Esophagus mucosa (tissue), 1 donor: ENCODE measurements at places on chromosomes 7 and 10.
A peak's percentile ranks its signal among the peaks of the same experiment; 100 is the strongest.

- ATAC-seq, result no peak
These were observed 172.6 kb downstream of the LRRTM3 start for GRCh38 chr10:67098461-67098860.

- peak; percentile 45 for ATAC-seq
These were observed 262.2 kb downstream of the ZMYND11 start for GRCh38 chr10:397321-398068.

DNA sequence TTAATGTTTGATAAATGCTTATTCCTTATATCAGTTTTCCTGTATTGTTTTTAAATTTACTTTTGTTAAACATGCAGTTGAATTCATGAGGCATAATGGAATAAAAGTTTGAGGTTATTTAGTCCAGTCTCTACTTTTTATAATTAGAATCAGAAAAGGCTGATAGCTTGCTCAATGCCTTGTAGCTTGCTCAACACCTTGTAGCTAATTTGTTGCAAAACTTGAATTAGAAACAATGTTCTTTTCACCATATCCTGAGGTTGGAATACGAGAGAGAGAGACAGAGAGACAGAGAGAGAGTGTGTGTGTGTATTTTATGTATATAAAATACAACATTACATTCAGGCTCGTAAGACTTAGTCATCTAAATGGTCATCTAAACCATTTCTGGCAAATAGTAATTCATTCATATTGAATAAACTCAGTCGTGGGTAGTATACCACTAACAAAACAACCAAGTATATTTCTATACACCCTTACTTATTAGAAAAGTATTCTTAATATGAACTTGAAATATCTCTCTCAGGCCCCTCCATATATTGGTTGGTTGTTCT lies 243.5 kb downstream of the ADK start:
- ATAC-seq, result no peak

- ATAC-seq, result no peak
These were observed 211.1 kb downstream of the HDAC9 start for GRCh38 chr7:18706670-18707069.

GRCh38 chr7:156497776-156498509 lies 142.6 kb upstream of the RNF32 start:
- no peak for ATAC-seq

- no peak for ATAC-seq
These were observed 97.7 kb downstream of the BTRC start for GRCh38 chr10:101451667-101452069.

DNA sequence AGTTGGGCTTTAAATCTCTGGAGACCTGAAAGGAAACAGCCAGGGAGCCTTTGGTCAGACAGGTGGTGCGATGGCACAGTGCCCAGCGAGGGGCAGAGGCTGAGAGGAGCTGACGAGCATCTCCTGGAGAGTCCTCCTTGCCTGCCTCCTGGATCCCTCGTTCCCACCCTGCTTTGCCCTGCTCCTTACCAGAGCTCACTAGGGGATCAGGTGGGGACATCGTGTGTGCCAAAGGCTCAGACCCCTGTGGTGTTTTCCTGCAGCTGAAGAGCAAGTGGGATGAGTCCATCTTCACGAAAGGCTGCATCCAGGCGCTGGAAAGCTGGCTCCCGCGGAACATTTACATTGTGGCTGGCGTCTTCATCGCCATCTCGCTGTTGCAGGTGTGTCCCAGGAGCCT lies 21.8 kb upstream of the SH2D4B start:
- ATAC-seq, result no peak

GRCh38 chr7:28984217-28984616 lies 26.1 kb upstream of the TRIL start:
- ATAC-seq, result peak; percentile 27

- peak; percentile 24 for ATAC-seq
These were observed 2.2 kb downstream of the ZDHHC4 start for GRCh38 chr7:6579446-6579845.

DNA sequence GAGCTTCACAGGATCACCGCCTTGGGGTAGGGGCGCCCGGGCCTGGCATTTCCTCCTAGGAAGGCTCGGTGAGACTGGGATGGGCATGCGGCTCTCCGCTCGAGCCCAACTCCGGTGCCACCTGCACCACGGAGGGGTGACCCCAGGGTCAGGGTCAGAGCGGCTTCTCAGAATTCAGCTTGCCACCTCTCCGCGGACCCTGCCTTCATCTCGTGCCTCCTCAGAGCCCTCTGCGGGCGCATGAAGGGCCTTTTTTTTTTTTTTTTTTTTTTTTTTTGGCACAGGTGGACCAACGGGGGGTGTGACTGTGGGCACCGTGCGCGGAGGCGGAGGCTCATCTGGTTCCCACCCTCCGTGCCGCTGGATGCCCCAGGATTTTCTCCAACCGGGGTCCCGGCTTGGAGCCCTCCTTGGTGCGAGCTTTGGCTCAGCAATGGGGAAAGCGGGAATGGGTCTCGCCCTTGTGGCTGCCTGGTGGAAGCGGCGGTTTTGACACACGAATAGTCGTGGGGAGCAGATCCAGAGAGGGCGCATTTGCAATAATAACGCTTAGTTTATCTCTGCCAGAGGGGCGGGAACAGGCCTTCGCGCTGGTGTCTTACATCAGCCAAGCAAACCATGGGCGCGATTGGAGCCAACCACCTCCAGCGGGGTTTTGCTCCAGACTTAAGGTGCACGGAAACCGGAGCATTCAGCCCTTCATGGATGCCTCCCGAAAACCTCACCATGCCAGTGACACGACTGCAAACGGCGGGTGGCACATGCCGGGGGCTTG lies 5.0 kb upstream of the TNRC18 start:
- ATAC-seq, result peak; percentile 11

GRCh38 chr7:17183630-17184328 lies 114.7 kb upstream of the AHR start:
- ATAC-seq, result no peak

DNA sequence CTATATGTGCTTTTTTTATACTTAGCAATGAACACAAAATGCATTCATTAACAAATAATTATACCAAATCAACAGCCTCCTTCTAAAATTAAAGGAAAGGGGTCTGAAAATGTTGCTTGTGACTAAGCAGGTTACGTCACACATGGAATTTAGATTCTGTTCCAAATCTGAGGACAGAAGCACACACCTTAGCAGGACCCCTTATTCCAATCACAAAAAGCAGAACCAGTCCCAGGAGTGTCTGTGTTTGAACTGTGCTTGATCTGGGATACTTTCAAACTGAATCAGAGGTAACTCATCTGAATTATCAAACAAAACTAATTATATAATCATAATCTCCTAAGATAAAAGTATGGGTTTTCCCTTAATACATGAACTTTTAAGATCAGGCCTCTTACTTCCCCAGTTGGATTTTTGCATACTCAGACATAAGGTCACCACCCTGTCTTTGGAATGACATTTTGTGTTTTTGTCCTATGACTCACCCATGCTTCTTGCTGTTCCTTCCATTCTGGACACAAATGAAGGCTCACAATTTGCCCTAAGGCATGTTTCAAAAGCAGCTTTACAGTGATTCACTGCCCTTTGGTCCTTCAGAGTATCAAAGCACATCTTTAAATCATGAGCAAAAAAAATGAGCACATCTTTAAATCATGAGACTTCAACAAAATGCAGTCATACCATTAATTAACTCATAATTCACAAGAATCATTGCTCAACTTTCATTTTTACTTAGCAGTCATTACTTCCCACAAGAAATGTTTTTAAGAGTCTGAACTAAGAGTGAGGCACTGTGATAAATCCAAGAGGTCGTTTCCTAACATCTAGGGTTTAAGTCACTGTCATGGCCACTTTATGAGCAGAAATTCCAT lies 35.5 kb downstream of the SEMA3C start:
- peak; percentile 97 for ATAC-seq

- ATAC-seq, result peak; percentile 63
These were observed 92.4 kb downstream of the KIF20B start for GRCh38 chr10:89793649-89794254.

DNA sequence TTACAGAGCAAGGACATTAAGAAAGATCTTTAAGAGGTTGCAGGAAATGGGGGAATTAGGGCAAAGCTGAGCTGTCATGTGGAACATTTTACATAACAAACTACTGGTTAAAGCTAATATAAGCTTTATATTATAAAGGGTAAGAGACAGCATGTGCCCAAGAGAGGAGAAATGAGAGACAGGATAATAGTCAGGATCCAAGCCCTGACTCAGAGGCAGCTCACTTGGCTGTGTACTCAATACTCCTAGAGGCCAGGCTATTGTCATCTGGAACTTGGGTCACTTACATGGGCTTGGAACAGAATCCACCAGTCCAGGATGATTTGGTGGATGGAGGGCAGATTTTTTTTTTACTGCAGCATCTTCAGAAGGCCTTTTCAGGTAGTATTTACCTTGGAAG lies 418.6 kb upstream of the ZMIZ1 start:
- ATAC-seq, result no peak

GRCh38 chr10:47049906-47050305 lies 138.7 kb downstream of the PTPN20 start:
- no peak for ATAC-seq

DNA sequence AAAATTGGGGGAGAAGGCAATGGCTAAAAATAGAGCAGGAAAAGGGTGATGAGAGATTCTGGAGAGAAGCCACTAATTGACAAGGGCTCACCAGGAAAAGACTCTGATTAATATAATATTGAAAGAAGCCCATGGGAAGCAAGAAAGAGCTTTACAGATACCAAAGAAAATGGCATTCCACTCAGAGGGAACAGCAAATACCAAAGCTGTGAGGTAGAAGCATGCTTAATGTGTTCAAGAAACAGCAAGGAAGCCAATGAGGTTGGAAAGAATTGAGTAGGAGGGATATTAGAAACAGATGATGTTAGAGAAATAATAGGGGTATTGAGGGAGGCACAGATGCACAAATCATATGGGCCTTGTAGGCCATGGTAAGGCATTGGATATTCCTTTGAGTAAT lies 130.1 kb downstream of the MYO3A start:
- no peak for ATAC-seq
